ENCODE measurements at places on chromosomes 3 and 15.

- no peak for DNase-seq
These were observed 445.9 kb downstream of the UNC13C start for GRCh38 chr15:54424171-54424570.

DNA sequence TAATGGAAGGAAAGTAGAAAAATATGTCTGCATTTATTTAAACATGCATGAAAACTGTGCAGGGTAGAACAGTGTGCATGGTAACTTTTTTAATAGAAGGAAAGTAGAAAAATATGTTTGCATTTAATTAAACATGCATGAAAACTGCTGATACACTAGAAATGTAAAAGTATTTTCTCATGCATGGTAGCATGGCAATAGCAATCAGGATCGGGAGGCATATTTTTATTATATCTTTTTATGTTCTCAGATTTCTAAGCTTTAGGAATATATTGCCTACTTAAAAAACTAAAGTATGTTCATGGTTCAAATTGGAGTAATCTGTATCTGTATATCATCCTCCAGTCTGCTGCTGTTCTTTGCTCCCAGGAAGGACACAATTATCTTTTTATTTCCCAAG lies 1468.9 kb upstream of the GBE1 start:
- DNase-seq = no peak

DNA sequence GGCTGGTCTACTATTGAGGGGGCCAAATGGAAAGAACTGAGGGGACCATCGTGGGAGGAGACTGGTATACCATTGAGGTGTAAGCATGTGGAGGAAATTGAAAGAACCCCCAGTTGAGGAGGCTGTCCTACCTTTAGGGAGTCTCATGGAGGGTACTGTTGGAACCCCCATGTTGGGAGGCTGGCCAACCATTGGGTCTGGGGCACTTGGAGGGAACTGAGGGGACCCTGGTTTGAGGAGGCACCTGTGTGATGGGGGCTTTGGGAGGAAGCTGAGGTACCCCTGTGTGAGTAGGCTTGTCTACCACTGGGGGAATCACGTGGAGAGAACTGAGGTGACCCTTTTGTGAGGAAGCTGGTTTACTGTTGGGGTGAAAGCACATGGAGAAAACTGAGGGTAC lies 157.5 kb downstream of the FBLN2 start:
- DNase-seq = no peak

DNA sequence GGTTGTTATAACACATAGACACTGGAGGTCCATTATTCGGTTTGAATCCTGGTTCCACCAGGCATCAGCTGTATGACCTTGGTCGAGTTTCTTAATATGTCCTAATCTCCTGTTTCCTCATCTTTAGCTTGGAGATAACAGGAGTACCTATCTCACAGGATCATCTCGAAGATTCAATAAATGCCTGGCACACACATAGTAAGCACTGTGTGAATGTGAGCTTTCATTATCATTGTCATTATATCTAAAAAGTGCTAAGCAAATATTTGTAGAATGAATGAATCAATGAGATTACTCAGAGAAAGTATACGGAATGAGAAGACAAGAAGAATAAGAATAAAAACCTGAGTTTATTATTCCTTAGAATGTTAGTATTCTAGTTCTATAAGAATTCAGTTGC lies 227.4 kb upstream of the CFAP20DC start:
- DNase-seq = no peak

DNA sequence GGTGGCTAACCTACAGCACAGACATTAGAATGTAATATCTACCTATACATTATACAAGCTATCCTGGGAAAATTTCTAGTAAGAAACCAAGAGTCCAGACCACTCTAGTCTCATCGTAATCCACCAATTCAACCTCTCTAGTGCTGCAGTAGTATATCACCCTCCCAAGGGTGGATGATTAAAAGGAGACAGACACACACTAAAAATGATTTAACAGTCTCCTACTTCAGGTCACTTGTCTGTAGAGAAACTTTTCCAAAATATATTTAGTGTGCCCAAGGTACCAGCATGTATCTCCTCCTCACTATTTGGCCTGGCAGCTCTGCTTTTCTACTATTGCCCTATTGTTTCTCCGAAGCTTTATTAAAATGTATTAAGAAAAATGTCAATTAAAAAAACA lies 45.0 kb downstream of the ZBTB20 start:
- no peak for DNase-seq

GRCh38 chr3:22360970-22361369 lies 610.0 kb upstream of the ZNF385D start:
- DNase-seq = no peak

- DNase-seq = no peak
These were observed 1.3 kb downstream of the MRPS25 start for GRCh38 chr3:15063656-15064286.

DNA sequence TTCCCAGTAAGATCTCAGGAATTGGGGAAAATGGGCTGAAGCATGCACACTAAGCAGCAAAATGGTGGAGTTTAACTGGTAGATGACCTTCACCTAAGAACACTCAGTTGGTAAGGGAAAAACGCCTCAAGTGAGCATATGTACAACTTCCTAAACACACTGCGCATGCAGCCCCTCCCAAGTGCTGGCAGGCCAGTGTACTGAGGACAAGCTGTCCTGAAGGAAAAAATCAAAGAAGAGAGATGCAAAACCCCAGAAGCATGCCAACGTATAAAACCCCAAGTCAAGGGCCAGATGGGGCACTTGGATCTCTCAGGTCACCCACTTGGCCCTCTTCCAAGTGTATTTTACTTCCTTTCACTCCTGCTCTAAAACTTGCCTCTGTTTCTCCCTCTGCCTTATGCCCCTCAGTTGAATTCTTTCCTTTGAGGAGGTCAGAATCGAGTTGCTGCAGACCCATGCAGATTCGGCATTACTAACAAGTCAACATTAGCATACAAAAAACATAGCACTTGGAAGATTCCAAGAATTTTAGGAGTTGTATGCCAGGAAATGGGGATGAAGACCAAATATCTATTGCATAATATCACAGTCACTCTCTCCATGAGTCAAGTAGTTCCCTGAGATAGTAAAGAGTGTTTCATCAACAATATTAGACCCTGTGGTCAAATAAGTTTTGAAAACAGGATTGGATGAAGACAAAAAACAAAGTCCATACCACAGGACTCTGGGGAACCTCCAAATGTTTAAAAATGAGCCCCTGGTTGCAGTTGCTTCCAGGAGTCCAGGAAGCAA lies 10.8 kb upstream of the FYCO1 start:
- no peak for DNase-seq

All from NCI-H1694 treated with DMSO at 0.1 percent for 48 hours (cell line).